ENCODE measurements at places on chromosomes 6 and 20.

DNA sequence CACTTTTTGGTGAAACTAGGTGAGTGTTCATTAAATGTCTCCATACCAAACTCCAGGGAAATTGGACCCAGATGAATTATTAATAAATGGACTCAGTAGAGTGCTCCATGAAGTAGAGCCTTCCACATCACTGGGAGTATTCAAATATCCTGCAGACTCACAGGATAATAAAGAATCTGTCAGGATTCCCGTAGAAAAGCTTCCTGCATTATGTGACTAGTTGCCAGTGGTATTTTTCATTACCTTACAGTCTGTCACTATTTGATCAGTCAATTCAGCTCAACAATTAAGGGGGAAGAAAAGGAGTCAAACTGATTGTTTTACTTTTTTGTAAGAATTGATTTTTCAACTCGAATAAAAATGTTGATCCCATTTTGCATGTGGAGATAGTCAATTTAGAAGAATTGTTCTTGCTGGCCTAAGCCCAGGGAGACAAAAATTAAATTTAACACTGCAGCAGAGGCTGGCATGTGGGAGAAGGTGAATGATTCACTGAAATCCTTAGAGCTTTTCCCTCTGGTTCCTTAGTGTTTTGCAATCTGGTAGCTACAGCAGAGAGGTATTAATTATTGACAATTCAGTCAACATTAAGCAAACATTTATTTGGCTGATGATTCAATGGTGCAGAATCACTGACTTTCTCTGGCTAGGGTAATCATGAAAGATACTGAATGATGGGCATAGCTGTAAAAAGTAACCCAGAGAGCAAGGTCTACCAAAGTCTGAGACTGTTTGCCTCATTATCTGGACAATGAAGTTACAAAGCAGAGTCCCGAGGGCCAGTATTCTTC, 442.4 kb downstream of the CD83 start:
- peak; percentile 2 for DNase-seq

DNA sequence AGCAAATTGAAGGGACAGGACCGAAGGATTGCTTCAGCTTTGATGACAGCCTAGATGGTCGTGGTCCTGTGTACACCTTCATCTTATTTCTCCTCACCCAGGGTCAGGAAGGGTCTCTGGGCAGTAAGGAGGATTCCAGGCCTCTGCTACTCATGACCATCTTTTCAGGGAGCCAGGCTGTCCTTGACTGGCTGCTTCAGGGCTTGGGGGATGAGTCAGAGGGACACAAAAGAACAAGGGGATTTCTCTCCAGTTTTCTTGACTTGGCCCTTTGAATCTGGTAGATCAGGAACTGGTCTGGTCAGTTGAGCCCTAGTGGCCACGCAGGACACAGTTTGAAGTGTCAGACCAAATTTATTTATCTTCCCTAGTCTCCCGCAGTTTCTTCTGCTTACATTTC, 402.1 kb upstream of the CHD6 start:
- DNase-seq, result no peak

DNA sequence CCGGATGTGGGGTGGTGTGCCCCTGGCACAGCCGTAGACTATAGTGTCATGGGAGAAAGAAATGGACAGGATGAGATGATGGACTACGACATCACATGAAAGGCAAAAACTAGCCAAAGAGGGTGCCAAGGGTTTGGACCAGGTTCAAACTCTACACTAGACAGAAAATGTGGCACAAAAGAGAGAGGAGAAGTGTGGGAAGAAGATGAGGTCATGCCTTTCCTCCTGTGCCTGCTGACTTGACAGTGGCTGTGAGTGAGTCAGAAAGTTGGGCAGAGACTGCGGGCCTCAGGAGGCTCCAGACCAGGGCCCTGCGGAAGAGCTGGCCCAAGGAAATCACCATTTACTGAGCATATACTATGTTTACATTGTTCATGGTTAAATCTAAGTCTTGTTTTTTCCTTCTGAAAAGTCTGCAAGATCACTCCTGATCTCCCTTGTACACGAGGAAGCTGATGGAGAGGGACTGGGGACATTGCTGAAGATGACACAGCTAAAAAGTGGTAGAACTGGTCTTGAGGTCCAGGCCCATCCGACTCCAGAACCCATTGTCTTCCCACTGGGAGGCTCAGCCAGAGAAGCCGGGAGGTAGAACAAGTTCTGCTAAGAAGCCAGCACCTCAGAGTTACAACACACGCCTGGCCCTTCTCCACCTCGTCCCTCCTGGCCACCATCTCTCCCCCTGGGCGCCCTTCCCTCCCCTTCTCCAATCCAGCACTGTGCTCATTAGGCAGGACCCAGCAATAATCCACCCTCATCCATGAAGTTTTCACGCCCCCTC, 35.6 kb downstream of the CNKSR3 start:
- DNase-seq, result no peak

DNA sequence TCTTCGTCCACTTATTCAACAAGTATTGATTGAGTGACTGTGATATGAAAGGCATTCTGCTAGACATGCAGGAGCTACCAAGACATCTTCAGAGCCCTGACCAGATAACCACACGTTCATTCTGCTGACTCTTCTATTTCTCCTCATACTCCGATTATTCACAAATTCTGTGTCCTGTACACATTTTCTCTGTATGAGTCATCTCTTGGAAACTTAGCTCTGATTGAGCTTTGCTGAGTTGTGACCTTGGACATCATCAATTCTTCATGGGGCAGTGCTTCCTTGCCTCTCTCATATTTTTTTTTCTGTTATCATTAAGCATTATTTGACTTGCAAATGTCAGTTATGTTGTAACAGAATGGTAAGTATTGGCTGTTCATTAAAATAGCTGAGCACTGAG, 351.6 kb upstream of the CNR1 start:
- no peak for DNase-seq

DNA sequence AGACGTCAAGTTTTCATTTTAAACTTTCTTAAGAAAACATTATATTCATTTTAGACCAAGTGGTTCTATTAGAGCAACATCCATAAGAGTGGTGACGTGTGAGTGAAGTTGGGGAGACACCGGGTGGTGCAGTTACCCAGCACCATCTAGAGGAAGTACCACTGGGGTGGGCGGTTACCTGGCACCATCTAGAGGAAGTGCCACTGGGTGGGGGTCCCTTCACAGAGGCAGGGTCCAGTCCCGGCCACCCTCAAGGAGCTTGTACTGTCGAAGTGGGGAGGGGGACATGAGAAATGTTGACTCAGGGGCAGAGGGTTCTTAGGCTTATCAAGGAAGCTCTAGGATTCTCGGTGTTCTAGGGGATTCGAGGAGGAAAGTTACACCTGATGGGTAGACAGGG, 26.2 kb downstream of the PHACTR3 start:
- no peak for DNase-seq
